ENCODE measurements at places on chromosomes 11 and 22. TPM values are rescaled to one million over a fixed set of nuclear protein-coding genes. Genes with fewer than 3 reads are reported as not detected.

DNA sequence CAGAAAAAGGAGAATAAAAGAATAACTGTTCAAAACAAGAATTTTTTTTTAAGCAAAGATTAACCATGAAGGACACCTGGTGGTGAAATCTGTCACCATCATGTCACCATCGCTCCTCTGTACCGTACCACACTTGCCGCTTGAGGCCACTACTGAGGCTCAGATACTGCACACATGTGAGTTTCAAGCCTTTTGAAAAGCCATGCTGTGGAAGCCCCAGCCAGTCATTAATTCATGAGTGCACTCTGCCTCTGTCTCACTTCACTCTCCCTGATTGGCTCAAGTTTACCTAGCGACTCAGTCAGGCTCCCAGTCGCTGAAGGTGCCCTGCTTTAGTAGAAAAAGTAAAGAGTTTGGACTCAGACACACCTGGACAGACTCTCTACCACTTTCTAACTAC lies 6.6 kb upstream of the MS4A12 start:
- no peak for DNase-seq

Gene LINC01488
- 0.19 TPM for total RNA-seq

Gene SCGB2A2
- total RNA-seq: not detected

DNA sequence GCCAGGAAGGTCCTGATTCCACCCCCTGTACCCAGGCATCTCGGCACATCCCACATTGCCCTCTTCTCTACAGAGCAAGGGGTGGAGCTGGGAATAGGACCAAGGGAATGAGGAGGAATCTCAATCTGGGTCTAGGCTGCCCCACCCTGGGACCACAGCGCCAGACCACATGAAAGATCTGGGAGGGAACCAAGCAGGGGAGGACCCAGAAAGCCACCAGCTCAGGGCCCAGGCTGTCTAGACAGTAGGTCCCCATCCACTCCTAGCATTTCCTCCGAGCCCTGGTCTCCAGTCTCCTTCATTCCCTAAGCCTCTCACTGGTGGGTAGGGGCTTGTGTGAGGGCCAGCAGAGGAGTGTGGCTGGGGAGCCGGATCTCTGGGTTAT lies 11.6 kb downstream of the PHLDB1 start:
- DNase-seq: peak; percentile 80

DNA sequence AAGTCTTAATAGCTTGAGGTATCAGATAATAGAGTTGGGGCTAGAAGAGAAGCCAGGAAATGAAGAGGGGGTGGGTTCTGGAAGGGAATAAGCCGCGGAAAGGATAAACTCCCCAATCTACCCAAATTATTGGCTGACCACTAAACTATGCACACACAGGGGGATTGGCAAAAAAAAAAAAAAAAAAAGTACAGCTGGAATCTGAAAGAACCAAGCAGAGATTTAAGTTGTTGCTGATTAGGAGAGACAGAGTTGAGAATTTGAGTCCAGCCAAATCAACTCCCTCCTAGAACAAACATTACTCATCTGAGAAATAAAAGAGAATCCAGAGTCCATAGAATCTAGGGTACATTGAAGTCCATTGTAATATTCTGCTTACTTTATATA lies 134.9 kb downstream of the CCDC81 start:
- DNase-seq: no peak

DNA sequence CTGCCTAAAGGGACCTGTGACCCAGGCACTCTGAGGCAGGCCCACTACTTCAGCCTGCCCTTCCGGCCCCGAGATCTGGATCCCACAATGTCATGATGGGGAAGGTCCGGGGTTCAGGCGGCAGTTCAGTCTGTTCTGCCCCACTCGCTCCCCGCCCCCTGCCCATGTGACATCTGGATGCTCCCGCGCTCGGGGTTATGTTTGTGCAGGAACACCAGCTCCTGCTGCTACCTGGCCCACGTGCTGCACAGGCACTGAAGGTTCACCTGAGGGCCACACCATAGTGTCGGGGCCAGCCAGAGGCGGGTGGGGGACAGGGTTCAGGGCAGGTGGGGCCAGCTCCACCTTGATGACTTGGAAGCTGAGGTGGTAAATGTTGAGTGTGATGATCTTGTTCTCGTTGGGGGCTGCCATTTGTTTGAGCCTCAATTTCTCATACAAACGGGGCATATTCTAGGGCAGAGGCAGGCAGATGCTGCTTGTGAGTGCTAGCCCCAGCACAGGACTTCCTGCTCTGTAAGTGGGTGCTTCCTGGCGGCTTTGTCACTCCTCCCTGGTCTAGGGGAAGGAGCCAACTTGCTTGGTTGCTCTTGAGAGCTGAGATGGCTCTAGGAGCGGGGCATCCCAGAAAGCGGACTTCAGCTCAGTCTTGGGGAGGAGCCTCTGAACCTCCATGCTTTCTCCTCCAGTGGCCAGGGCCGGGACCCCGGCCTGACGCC lies 4.4 kb upstream of the SIPA1 start:
- DNase-seq: no peak

DNA sequence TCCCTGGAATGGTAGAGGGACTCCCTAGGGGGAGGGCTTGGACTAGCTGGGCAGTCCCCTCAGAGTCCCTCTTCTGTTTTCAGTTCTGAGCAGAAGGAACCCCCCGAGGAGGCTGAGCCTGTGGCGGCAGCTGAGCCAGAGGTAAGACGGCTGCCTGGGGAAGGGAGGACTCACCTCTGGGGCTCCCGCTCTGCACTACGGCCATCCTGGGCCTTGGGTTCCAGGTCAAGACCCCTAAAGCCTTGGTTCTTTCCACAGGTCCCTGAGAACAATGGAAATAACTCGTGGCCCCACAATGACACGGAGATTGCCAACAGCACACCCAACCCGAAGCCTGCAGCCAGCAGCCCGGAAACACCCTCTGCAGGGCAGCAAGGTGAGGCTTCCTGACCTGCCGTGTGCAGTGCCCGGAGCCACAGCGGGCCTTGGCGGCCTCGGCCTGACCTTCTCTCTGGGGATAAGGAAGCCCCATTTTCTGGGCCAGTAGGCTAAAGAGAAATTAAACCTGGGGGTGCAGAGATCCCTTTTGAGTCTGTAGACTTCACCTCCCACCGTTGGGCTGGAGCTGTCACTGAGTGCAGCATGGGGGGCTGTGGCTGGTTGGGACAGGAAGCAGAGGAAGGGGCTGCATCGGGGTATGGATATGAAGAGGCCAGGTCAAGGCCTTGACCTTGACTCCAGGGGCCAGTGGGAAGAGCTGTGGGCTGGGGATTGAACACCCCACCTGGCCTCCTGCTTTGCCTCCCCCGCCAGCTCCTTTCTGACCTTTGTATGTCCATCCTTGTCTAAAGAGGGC lies 15.0 kb downstream of the INCENP start:
- DNase-seq: peak; percentile 58
